Stimulated activated CD8-positive, alpha-beta memory T cell treated with anti-CD3 and anti-CD28 coated beads, Interleukin-7, amount 100 ng/mL, for 1 hour (primary cell): ENCODE measurements at places on chromosomes 6 and 20.

GRCh38 chr6:96015518-96016333 lies at the start of gene FUT9:
TSS of gene FUT9 (plus strand) at chr6:96015974. CDS start at chr6:96203156, 187,182 bp downstream.
- no peak for DNase-seq

GRCh38 chr6:96889146-96889545 lies 8.5 kb downstream of the NDUFAF4 start:
- DNase-seq: no peak

DNA sequence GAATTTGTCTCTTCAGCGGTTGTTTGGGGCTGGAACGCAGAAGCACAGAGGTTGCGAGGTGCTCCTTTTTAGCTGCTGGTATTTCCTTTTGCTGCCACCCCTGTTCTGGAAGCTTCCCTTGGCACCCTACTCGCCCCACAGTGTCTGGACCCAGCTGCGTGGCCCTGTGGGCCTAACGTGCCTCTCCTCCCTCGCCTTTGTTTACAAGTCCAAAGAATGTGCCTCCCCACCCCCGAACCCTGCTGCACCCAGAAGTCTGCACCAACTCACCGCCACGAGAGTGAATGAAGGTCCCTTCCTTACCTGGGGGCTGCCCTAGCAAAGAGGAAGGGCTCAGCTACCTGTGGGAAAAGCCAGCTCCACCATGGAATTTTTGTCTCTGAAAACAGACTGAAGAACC lies 139.7 kb upstream of the RPS6KA2 start:
- no peak for DNase-seq

DNA sequence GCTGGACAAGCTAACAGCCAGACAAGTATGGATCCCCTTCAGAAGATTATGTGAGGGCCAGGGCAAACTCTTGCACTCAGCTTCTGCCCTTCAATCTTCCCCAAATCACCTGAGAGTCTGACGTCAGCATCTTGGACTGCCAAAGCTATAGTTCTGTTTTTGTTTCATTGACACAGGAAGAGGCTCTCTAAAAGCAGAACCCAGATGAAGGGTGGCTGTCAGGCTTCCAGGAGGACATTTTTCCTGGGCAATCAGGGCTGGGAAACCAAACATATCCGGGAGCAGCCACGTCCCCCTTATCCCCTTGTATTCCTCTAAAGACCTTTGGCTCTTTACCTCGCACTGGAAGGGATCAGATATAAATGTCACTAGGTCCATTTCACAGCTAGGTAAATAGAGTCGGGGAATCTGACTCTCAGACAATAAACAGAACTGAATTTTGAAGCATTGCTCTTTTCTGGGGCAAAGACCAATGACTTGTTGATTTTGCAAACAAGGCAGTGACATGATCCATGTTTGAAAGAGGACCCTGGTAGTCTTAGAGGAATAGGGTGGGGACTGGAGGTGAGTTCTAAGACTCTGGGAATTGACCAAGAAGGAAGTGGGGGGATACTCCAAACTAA lies 13.3 kb downstream of the MAFB start:
- DNase-seq: no peak

GRCh38 chr6:149129371-149130077 lies 188.0 kb upstream of the TAB2 start:
- no peak for DNase-seq

DNA sequence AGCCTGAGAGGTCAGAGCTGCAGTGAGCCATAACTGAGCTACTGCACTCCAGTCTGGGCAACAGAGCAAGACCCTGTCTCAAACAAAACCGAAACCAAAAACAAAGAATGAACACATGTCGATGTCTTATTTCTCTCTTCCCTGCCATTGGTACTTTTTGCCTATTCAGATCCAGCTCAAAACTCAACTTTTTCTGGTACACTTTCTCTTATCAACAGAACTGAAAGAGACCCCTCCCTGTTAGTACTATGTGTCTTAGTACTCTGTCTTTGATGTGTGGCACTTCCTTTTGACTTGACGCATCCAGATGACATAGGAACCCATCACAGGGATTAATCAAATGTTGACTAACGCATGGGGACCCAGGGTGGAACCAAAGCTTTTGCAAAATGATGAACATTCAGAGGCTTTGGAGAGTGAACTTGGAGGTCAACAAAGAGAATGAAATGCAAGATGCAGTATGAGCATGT lies 44.8 kb downstream of the AKAP12 start:
- DNase-seq: no peak

DNA sequence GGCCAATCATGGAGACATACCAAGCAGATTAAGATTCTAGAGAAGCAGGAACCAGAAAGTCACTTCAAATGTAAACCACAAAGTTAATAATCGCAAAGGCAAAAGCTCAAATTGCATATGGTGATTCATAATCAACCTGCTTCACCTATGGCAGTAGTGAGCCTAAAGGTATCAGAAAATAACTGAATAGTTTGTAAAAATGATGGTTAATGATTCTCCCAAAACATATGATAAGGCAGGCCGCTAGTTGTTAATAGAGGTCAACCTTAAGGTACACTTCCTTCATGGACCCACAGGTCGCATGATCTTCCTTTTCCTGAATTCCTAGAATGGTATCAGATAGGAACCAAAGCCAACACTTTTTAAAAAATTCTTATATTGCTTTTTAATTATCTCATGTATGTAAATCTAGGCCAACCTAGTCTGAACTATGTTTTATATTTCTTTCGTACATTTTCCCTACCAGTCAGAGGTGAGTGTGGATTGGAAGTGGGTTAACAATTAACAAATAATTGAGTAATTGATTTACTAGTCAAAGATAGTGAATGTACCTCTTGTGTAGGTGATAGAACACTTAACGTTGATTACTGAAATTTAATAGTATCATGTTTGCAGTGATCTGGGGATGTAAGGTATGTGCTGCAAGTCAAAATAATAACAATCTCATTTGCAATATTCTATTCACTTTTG lies 16.4 kb downstream of the TAAR2 start:
- no peak for DNase-seq

DNA sequence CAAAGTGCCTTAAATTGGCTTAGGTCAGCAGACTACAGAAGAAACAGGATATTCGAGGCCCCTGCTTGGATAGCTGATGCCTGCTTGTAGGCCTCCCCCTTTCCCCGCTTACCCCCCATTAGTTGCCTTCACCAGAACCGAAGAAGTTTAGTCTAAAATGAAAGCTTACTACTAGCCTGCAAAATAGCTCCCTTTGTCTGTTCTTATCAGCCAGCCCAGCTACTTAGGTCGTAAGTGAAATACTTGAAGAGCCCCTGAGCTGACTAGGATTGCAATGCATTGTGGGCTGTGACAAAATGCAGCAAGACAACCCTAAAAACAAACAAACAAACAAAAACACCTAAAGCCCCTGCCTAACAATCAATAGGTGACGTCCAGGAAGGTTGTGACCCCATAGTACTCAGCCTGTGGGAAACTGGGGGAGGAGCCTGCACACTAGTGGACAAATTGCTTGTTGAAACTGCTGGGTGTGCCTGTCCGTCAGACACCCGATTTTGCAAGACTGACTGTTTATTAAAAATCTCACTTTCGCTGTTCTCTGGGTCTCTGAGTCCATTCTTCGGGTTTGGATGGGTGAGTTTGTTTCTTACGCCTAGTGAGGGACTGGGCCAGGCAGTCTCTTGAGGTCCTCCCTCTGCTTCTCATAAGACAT lies 105.0 kb upstream of the DUSP22 start:
- no peak for DNase-seq

DNA sequence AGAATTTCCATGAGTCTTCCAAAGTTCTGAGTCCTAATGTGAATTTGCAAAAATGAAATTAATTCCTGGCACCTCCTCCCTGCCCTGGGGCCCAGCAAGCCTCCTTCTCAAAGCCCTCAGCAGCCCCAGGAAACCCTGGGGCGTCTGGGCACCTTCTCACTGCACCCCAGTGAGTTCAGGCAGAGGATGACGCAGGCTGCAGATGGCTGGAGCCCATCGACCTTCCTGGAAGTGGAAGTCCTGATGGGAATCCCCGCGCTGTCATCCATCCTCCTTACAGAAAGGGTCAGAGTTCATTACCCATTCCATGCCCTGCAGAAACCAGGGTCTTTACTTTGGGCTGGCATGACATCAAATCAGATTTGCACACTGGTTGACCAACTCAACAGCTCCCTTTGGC lies 31.6 kb downstream of the DLL1 start:
- no peak for DNase-seq

- no peak for DNase-seq
Observed at GRCh38 chr6:144785056-144785455, 499.9 kb downstream of the UTRN start.

DNA sequence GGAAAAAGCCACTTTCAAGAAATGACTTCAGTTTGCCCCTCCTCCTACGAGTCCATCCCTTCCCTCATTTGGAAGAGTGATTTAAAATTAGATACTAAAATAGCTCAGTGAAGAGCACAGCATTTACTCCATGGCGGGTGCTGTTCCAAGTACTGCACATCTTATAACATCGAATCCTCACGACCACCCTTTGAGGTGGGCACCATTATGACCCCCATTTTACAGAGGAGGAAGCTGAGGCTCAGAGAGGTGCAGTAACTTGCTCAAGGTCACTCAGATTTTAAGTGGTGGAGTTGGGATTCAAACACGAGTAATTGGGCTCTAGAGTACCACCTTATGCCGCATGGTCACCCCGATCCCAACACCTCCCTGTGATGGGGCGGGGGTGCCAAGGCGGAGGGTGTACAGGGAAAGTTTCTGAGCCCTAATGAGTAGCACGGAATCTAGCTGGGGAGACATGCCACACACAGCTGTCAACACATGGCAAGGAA lies 25.5 kb downstream of the TTBK1 start:
- no peak for DNase-seq

- DNase-seq: no peak
Observed at GRCh38 chr20:36777167-36777566, 3.6 kb upstream of the DSN1 start.

GRCh38 chr6:167754691-167755090 lies 72.0 kb upstream of the AFDN start:
- no peak for DNase-seq

DNA sequence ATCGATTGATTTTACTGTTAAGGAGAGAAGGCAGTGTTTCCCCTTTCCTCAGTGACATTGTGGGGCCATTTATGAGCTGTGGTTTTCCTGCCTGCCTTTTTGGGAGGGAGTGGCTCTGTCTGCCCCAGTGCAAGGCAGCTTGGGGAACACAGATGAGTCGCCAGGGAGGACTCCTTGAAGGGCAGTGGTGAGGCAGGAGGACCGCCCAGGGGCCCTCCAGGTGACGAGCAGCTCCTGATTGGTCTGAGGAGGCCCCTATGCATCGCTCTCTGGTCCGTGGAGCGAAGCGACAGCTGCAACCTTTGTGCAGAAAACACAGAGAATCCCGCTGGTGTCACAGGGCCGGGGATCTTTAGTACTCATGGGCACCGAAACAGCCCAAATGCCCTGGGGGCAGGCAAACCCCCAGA lies 100.3 kb downstream of the TMEM242 start:
- no peak for DNase-seq

GRCh38 chr6:68313911-68314310 lies 321.2 kb upstream of the ADGRB3 start:
- DNase-seq: no peak

DNA sequence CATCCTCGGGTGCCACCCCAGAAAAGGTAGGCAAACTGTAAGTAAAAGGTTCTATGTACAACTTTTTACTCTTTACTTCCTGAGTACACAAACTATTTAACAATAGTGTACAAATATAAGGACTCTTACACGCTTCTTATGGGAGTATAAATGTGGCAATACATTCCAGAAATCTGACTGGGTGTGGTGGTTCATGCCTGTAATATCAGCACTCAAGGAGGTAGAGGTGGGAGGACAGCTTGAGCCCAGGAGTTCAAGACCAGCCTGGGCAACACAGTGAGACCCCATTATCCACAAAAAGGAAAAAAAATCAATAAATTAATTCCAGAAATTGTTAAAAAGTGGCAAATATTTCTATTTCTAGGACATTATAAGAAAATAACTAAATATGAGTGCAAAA lies 48.9 kb downstream of the PIGU start:
- DNase-seq: no peak

- DNase-seq: no peak
Observed at GRCh38 chr6:7528565-7528964, 12.9 kb upstream of the DSP start.

DNA sequence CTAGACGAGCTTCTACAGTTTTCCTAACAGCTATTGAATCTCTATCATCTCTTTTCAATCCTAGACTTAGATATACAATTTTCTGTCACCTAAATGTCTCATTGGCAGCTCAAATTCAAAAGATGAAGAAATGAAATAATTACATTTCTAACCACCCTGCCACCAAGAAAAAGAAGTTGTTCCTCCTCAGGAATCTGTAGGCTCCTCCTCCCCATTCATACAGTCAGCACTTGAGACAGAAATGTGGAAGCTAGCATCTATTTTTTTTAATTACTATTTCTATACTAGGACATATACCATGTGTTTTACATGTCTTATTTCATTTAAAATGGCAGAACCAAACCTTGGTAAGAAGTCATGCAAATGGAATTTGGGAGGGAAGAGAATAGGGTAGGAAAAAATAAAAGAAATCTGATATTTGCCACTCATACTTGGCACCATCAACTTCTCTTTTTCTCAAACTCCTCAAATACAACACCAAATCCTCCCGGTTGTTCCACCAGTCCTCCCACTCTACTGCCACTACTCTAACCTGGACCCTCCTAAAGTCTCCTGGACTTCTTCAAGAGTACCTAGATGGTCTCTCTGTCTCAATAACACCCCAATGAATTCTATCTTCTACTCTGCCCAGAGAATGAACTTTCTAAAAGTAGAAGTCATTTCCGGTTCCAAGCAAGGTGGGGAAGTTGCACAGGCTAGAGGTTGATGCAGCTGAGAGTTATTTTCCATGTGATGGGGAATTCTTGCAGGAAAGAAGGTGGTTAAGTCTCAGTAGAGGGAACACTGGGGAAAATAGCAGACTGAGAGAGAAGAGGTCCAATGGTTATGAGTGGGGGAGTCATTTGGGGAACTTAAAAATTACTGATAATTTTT lies 54.1 kb downstream of the ATXN1 start:
- DNase-seq: no peak

- no peak for DNase-seq
Observed at GRCh38 chr6:38695227-38695900, 7.6 kb downstream of the GLO1 start.

GRCh38 chr6:20403766-20404640 lies 2.3 kb downstream of the E2F3 start:
- peak; percentile 39 for DNase-seq
